ENCODE measurements at places on chromosomes 12 and 14.

GRCh38 chr14:69726761-69727511 is 40.0 kb upstream of the SRSF5 start:
- peak; percentile 69 for DNase-seq

DNA sequence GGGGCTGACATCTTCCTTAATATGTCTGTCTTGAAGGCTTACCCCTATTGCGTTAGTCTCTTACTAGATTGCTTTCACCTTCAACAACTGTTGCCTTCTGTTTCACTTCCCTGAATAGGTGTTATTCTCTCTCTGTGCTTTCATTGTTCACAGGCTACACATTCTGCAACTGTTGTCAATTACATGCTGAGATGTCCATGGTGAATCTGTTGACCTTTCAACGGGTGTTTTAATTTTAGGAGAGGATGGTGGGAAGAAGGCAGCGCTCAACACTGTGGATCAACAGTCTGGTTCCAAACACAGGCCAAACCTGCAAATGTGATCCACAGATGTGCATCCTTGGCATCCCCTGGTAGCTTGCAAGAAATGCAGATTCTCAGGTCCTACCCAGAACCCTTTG is 101.9 kb downstream of the DACT1 start:
- DNase-seq: no peak

- no peak for DNase-seq
These were observed 42.1 kb downstream of the IGF1 start for GRCh38 chr12:102438047-102438826.

- DNase-seq: no peak
These were observed 1.1 kb downstream of the RHNO1 start for GRCh38 chr12:2877953-2878732.

- no peak for DNase-seq
These were observed 19.4 kb downstream of the GNS start for GRCh38 chr12:64739778-64740177.

- no peak for DNase-seq
These were observed 122.5 kb upstream of the KRAS start for GRCh38 chr12:25372969-25373817.

- DNase-seq: no peak
These were observed 65.2 kb downstream of the PPP2R5E start for GRCh38 chr14:63478010-63478409.

GRCh38 chr12:109833307-109834189 is at the start of gene TRPV4:
TSS of gene TRPV4 (minus strand) at chr12:109833398. CDS start at chr12:109814796, 18,602 bp downstream.
- DNase-seq: peak; percentile 60

- no peak for DNase-seq
These were observed 32.4 kb downstream of the PLXNC1 start for GRCh38 chr12:94180558-94181296.

- DNase-seq: no peak
These were observed 215.6 kb upstream of the USP15 start for GRCh38 chr12:62044450-62045135.

GRCh38 chr12:89081719-89082369 is 270.5 kb downstream of the DUSP6 start:
- DNase-seq: no peak

GRCh38 chr12:117875744-117876435 is 92.9 kb downstream of the KSR2 start:
- DNase-seq: peak; percentile 41

DNA sequence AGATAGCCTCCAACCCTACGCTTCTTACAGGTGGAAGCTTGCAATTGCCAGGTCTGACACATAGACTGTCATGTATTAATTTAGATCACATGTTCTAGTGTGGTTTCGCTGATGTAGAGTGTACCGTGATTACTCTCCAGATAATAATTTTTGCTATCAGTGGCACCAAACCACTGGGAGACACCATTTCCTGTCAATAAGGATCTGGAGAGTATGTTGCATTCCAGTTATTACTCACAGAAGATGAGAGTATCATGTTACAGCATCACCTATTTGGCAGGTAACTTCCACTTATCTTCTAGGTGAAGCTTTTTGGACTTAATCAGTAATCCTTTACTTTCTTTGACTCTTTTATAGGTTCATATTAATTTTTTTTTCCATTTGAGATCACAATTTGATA is 147.2 kb downstream of the HELB start:
- DNase-seq: no peak

DNA sequence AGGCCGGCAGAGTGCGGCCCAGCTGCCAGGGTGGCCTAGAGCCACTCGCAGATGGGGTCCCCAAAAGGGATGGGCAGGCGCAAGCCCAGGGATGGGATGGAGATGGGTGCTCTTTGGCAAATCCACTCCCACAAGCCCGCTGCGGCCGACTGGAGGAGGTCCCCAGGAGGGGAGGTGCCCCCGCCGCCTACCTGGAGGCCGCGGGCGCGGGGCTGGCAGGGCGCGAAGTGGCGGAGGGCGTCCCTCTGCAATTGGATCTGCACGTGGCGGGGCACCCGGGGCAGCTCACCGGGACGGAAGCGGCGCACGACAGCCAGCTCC is 730 bp downstream of the PPP1R3E start:
- no peak for DNase-seq
